Stimulated activated CD8-positive, alpha-beta memory T cell treated with anti-CD3 and anti-CD28 coated beads, Interleukin-4, amount 100 ng/mL, for 4 hours (primary cell): ENCODE measurements at places on chromosomes 5 and 9.

DNA sequence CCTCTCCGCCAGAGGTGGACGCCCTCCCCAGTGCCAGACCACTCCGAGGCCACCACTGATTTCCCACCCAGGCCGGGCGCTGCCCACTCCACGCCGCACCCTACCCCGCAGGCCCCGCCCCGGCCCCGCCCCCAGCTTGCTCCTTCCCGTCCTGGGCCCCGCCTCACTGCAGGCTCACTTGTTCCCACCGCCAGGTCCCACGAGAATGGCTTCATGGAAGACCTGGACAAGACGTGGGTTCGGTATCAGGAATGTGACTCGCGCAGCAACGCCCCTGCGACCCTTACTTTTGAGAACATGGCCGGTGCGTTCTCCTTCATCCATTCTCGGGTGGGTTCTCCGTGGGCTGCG is 6.5 kb downstream of the LRRC26 start:
- no peak for DNase-seq

DNA sequence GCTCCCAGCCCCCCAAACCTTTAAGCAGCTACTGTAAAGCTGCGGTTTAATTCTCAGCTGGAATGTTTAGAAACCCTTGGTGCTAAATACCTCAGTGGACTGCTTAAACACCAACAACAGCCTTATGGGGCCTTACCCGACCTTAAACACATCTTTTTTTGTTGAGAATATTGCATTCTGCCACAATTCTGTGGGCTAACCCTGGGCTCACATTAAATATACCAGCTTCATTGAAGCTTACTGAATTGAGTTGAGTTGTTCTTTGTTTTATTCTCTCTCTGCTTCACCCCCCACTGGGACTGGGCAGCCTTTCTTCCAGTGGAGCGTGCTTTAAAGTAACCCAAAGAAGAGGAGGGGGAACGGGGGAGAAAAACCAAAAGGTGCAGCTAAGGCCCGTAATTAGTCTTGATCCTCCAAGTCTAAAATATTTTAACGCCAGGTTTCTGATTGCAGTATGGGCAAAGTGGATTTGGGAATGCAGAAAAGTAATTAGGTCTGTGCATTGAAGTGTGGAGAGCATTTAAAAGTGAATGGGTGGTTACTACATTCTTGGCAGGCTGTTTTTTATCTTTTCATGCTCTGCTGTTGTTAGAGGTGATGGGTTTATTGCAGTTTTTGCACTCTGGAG is 281.2 kb downstream of the NR2F1-AS1 start:
- no peak for DNase-seq

GRCh38 chr9:31153250-31153840 is 1231.1 kb upstream of the ACO1 start:
- DNase-seq: no peak

DNA sequence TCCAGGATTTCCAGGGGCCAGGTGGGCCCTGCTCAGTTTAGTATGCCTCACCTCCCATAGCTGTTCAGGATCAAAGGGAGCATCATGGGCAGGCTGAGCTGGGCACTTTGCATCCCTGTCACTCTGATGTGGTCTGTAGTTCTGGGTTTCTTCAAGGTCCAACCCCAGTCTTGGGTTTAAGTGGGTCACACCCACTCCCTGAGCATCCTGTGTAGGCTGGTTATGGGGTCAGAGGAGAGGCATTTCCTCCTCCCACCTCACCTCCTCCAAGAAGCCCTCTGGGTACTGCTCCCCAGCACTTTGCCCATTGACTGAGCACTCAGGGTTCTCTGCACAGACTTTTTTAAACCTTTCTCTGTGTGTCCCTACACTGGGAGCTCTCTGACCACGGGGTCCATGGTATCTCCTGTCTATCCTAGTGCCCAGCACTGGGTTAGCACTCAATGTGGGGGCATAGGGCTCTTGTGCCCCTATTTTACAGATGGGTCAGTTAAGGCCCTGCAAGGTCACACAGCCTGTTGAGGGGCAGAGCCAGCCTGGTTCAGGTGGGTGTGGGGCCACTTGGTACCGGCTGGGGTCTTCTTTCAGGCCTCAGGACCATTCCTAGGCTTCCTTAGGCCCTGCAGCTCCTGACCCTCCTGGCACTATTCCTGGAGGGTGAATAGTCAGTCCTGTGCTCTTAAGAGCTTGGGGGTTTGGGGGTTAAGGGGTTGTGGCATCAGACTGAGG is 19.0 kb downstream of the CXXC5 start:
- no peak for DNase-seq
